ENCODE measurements at places on chromosomes 13 and 19.
A peak's percentile ranks its signal among the peaks of the same experiment; 100 is the strongest.

DNA sequence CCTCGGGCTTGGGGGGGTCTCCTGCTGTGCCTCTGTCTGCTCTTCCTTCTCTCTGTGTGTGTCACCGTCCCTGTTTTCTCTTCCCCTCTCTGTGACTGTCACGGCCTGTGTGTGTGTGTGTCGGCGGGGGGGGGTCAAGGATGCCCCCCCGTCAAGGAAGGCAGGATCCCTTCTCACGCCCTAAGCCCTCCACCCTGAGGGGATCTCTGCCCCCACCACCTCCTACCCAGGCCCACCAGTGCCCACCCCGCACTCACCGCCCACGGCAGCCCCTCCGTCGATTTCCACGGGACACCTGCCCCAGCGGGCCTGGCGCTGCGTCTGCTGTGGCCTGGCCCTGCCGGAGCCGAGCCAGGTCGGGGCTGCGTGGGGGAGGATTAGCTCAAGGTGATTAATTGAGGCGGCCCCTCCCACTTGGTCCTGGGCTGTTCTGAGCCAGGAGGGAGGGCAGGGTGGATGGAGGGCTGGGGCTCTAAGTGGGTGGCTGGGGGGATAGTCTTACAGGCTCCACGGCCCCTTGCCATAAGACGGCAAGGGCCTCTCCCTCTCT lies at the start of gene RAX2:
RAX2 (minus strand) TSS at position 323 of the 550 bp plus-strand sequence. CDS start 486 bp downstream, outside the sequence.
- DNase-seq, result no peak

DNA sequence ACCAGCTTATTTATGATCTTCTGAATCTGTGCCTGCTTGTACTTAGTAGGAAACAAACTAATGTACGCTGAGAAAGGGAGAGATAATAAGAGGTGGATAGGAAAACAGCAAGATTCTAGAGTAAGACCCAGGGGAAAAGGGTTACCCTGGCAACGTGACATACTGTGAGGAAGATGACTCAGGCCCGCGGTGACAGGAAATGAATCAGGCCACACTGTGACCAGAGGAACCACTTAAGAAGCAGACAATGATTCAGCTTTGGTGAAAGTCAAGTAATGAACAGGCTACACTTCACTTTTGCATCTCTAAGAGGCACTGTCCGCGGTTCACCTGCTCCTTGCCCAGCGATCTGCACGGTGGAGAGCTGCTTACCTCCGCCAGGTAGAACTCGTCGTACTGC lies 158.2 kb downstream of the NALCN start:
- DNase-seq, result peak; percentile 83

DNA sequence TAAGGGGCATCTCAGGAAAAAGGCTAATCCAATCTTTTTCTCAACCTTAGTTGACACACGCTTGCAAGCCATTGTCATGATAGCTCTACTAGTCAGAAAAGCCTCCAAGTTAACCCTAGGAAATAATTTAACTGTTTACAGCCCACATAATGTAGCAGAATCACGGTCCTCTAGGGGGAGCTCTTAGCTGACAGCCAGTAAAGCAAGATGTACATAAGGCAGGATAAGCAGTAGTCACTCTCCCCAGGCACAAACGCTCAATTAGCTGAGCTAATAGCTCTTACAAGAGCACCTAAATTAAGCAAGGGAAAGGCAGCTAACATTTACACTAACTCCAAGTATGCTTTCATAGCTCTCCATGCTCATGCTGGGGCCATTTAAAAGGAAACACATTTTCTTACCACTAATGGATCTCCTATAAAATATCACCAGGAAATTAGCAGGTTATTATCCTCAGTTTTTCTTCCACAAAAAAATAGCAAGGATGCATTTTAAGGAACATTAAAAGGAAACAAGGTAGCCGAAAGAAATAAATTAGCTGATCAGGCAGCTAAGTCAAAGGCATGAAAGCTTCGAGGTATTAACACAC lies 33.7 kb upstream of the ZSCAN5A start:
- no peak for DNase-seq

DNA sequence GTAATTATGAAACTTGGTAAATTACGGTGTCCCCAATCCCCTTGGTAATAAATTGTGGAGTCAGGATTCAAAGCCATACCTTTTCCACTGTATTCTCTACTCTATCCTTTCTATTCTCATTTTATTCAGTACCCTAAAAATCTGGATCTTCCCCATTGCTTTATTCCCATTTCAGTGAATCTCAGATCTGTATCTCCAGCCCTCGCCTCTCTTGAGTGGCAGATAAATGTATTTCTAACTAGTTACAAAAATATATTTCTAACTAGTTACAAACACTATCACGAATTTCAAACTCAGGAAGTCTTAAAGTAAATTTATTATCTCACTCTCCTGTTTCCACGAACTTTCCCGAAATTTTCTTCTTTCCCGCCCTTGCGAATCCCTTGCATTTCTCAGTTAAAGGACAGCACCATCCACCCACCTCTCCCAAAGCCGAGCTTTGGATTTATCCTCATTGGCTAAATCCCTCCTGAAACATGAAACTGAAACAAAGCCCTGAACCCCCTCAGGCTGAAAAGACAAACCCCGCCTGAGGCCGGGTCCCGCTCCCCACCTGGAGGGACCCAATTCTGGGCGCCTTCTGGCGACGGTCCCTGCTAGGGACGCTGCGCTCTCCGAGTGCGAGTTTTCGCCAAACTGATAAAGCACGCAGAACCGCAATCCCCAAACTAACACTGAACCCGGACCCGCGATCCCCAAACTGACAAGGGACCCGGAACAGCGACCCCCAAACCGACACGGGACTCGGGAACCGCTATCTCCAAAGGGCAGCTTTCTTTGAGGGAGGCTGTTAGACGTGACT lies 164.3 kb upstream of the PABPC3 start:
- DNase-seq, result no peak

- DNase-seq, result no peak
Measured at GRCh38 chr19:30151081-30151480, 209.0 kb downstream of the URI1 start.

DNA sequence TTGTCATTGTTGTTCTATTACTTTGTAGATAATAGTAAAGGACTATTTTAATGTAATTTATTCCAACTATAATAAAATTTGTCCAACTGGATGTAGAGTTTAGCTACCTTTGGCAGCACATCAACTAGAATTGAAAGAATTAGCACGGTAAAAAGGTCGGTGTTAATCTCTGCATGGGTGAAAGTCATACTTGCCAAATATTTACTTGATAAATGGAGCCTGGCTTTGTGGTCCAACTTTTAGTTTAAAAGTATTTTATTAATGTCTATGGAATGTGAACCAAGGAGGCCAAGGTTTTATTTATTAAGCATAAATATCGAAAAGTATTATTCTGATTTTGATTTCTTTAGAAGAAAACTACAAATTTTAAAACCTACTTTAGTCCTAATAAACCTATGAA lies 1389.0 kb downstream of the PCDH9 start:
- no peak for DNase-seq

DNA sequence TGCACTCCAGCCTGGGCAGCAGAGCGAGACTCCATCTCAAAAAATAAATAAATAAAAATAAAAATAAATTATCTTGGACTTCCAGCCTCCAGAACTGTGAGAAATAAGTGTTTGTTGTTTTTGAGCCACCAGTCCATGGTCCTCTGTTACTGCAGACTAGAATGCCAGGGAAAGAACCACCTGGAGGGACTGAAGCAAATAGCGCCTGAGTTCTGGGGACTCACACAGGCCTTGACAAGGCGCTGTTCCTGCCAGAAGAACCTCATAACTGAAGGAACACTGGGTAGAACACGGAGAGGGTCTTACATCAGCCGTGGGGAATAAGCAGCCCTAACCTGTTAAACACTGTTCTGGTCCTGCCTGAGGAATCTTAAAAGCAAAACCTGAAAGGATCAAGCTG lies 8.4 kb upstream of the LENG8 start:
- no peak for DNase-seq

- no peak for DNase-seq
Measured at GRCh38 chr13:46983881-46984280, 87.0 kb upstream of the HTR2A start.

DNA sequence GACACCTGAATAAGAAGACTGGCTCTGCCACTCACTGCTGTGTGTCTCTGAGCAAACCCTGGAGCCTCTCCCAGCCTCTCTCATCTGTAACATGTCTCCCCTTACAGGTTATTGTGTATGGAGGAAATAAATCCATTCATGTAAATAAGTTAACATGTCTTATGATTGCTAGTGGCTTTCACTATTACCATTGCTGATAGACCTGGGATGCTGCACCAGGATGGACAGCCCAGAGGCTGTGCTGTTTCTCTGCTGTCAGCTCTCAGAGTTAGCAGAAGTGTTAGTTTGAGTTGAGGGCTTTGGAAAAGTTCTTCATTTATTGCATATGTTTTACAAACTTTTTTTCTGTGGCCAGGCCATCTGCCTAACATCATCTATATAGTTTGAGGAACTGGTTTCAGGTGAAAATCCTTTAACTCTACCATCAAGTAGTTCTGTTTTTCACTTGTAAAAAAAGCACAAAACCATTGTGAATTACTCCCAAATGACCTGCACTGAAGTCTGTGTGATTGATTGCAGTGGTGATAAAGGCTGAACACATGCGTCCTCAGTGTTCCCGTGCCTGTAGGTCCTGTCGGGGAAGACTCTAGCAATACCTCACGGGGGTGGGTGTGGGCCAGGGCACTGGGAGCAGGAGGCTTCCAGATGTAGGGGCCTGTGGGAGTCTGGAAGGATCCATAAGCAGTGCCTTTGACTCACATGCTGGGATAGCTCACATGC lies 24.6 kb downstream of the MPHOSPH8 start:
- no peak for DNase-seq

GRCh38 chr13:99058527-99059495 lies 80.9 kb upstream of the DOCK9 start:
- DNase-seq, result no peak

- no peak for DNase-seq
Measured at GRCh38 chr13:76775088-76775740, 111.0 kb downstream of the KCTD12 start.

GRCh38 chr19:55537741-55538111 lies 793 bp upstream of the SBK2 start:
- no peak for DNase-seq

DNA sequence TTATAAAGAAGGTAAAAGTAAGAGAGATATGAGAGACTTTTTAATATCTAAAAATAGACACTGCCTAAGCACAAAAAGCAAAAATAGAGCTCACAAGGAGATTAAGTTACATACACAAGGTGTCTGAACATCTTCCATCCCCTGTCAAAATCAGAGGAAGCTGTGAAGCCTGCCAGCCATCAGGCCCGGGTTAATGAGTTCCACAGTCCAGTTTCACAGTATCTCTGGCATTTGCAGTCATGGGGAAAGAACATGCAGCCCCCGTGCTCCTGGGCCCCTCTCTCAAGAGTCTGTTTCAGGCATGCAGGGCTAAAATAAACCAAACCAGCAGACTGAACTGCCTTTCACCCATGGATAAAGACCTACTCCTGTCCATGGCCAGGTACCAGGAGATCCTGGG lies 79.2 kb downstream of the TBC1D4 start:
- no peak for DNase-seq

DNA sequence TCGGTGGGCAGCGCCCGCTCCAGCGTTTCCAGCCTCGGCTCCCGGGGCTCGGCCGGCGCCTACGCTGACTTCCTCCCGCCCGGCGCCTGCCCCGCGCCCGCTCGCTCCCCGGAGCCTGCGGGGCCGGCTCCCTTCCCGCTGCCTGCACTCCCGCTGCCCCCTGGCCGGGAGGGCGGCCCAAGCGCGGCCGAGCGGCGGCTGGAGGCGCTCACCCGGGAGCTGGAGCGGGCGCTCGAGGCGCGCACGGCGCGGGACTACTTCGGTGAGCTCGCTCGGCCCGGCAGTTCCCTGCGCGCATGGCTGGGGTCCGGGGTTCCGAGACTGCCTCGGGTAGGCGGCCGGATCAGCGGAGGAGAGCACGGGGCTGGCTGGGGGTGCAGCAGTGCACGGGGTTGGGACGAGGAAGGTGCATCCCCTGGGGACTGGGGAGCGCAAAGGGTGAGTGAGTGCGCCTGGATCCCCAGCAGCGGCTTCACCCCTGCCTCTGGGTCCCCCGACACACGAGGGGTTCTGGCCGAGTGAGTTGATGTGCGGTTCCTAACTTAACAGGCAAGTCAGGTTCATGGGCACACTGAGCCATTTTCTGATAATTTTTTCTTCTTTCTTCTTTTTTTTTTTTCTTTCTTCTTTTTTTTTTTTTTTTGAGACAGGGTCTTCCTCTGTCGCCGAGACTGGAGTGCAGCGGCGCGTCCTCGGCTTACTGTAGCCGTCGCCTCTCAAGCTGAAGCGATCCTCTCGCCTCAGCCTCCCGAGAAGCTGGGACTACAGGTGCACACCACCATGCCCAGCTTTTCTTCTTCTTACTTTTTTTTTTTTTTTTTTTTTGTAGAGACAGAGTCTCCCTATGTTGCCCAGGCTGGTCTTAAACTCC lies 1.1 kb downstream of the WTIP start:
- no peak for DNase-seq

Data from NCI-H187 (cell line).